ENCODE measurements at places on chromosomes 7 and 10.

DNA sequence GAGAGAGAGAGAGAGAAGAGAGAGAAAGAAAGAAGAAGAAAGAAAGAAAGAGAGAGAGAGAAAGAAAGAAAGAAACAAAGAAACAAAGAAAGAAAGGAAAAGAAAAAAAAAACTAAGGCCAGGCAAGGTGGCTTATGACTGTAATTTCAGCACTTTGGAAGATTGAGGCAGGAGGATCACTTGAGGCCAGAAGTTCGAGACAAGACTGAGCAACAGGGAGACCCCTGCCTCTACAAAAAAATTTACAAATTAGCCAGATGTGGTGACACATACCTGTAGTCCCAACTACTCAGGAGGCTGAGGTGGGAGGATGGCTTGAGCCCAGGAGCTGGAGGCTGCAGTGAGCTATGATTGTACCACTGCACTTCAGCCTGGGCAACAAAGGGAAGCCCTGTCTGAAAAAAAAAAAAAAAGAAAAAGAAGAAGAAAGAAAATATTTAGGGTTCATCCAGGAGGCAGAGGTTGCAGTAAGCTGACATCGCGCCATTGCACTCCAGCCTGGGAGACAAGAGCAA lies 2.8 kb downstream of the SERPINE1 start:
- peak; percentile 57 for DNase-seq

GRCh38 chr10:3527869-3528268 lies 257.1 kb downstream of the KLF6 start:
- DNase-seq: no peak

GRCh38 chr7:29924006-29924405 lies 65.6 kb downstream of the SCRN1 start:
- DNase-seq: no peak

- no peak for DNase-seq
Measured at GRCh38 chr7:18491871-18492270, 3.7 kb upstream of the HDAC9 start.

DNA sequence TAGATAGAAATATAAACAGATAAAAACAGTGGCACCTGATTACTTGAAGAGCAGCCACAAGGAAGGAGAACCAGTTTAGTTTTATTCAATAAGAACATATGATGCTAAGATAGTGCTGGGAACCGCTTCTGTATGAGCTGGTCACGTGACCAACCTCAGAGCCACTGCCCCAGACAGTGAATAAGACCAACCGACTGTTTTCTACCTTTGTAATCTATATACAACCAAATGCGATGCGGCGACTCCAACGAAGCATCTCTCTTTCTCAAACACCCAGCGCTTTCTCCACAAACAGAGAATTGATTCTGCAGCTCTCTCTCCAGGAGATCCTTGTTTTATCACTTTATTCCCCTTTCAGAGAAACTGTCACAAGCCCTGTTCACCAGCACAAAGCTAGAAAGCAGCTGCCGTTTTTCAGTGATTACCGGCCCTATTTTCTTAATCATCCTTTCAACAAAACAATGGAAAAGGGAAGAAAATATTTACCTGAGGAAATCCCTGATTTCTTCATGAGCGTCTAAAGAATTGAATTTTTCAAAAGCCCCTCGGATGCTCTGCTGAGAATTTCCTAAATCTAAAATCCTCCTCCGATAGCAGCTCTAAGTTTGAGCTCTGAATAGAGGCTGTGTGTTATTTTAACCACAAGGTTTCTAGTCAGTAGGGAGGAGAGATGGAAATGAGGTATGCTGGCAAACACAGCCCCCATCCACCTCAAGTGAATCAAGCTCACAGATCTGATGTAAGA lies 55.7 kb upstream of the JCAD start:
- DNase-seq: peak; percentile 43

GRCh38 chr7:50867034-50867356 lies 84.3 kb upstream of the GRB10 start:
- DNase-seq: no peak

DNA sequence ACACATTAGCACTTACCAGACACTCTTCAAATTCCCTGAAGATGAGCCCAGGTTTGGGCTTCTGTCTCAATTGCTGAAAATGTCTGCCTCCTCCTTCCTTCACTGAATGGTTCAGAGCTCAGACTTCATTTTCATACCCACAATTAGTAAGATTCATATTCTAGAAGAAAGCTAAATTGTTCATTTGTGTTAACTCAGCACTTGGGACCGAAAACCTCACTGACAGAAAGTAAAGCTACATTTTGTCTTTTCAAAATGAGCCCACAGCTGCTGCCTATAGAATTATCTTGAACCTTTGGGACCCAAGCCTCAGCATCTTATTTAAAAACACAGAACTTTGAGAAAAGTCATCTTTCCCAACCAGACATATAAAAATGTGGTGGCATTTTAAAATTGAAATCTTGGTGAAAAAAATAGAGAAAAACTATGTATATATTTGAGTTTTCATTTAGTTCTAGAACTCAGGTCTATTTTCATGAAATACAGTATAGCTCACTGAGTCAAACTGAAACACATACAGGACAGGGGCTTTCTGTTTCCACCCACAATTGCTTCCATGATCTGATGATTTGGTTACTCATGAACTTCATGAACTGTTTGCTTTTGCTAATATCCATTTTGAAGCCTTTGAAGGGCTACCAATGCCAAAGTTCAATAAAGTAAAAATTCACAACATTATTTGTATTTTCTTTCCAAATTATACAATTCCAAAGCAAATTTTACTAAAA lies 119.1 kb upstream of the PFKP start:
- DNase-seq: no peak

Measured in iris pigment epithelial cell (primary cell).